Mesothelial cell of epicardium (in vitro differentiated cells): ENCODE measurements at places on chromosomes 2 and 18. TPM values are rescaled to one million over a fixed set of nuclear protein-coding genes. Genes with fewer than 3 reads are reported as not detected.

C1QL2 gene
- not detected in 3 replicates for total RNA-seq

PTPRM gene
- 71.3 to 82.1 TPM (median 72.7 TPM) in 3 replicates for total RNA-seq

DNA sequence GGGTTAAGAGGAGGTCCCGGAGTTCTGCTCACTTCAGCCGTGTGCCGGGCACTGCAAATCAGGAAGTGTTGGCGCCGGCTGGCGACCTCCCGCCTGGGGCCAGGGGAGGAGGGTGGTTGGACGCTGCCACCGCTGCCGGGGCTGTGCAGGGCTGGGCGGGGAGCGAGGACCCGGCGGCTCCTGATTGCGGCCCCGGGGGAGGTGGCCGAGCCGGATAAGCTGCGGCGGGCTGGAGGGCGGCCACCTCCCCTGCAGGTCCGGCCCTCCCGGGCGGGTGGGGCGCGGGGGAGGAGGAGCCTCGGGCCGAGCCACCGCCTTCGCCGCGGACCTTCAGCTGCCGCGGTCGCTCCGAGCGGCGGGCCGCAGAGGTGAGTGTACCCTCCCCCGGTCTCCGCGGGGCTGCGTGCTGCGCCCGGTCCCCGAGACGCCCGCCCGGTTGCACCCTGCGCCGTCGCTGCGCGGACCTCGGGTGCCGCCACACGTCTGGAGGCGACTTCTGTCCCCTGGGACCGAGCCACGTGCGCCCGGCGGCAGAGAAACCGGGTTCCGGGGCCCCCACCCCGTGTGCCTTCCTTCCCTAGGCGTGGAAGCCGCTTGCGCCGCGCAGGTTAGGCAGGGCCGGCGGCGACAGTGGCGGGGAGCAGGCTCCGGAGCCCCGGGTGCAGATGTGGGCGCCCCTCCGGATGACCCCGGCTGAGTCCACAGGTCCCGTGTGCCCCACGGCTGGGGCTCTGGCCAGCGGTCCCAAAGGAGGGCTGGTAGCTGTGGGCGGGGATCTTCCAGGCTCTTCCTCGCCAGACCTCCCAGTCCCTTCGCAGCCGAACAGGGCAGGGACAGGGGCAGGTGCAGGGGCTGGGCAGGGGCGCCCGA lies at the start of gene STEAP3:
TSS of gene STEAP3 (plus strand) at position 314 of the 870 bp plus-strand sequence. CDS start 7,179 bp downstream, outside the sequence.
- no peak for DNase-seq

- DNase-seq, result no peak
Observed at GRCh38 chr2:98301469-98301868, 44.8 kb upstream of the CNGA3 start.

DNA sequence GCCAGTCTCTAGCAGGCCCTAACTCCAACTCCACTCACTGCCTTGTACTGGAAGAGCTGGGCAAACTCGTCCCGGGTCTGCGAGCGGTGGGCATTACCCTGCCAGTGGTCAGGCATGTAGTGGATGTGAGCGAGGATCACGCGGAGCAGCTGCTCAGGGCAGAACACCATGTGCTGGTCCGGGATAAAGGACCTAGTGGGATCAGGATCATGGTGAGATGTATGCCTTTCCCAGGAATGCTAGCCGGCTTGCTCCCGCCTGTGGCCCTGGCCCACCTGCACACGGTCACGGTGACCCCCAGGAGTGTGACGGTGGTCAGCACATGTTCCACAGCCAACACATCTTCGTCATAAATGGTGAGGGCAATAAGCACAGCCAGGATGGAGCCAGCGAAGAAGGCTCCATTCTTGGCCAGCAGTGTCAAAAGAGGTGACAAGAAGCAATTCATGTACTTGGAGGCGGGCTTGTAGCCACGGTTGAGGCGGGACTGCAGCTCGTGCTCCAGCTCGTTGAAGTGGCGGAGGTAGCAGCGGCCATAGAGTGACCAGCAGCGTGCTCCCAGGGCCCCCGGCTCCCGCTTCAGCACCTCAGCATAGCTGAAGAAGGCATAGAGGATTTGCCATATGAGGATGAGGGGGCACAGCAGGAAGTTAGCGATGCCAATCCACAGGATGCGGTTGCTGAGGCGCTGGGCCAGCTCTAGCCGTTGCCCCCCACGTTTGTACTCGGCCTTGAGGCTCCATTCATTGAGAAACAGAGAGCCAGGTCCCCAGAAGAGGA lies 5.3 kb upstream of the ABCB6 start:
- no peak for DNase-seq

DNA sequence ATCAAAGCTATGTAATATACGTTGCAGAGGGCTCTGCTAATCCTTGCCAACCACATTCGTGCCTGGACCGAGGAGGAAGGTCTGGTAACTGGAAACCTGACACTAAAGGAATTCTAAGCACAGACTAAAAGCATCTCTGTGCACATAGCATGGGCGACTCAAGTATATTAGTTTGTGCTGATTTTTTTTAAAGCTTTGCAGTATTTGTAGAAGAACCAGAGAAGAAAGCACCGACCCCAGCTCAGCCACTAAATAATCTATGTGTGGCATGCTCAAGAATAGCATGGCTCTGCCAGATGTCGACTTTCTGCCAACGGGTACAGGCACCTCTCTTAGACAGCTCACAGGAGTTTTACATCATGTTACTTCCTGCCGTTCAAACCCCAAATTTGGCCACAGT lies 73.2 kb upstream of the NRP2 start:
- no peak for DNase-seq

GRCh38 chr18:37244618-37245017 lies 321.0 kb downstream of the CELF4 start:
- DNase-seq, result no peak

DNA sequence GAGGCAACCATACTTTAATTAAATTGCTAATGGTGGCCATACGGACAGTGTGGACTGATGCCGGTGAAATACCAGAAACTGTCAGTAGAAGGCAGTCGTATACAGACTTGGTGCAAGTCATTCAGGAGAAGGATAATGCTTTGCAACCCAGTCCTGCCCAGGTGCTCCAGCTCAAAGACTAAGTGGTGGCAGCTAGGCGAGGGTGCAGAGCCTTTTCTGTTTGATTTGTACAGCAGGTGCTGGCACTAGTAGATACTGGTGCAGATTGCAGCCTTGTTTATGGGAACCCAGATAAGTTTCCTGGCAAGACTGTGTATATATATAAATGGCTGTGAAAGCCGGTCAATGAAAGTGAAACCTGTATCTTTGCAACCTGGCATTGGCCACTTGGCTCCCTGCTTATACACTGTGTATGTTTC lies 208.3 kb upstream of the SYT4 start:
- DNase-seq, result no peak

GRCh38 chr18:36668349-36668748 lies 160.5 kb downstream of the TPGS2 start:
- DNase-seq, result no peak
